ENCODE measurements at places on chromosomes 2 and 18. TPM values are rescaled to one million over a fixed set of nuclear protein-coding genes. Genes with fewer than 3 reads are reported as not detected.

- DNase-seq = peak; percentile 69
These were observed 582 bp upstream of the ZAP70 start for GRCh38 chr2:97712693-97713295.

- peak; percentile 63 for DNase-seq
These were observed 67.4 kb upstream of the HPCAL1 start for GRCh38 chr2:10235099-10235908.

DNA sequence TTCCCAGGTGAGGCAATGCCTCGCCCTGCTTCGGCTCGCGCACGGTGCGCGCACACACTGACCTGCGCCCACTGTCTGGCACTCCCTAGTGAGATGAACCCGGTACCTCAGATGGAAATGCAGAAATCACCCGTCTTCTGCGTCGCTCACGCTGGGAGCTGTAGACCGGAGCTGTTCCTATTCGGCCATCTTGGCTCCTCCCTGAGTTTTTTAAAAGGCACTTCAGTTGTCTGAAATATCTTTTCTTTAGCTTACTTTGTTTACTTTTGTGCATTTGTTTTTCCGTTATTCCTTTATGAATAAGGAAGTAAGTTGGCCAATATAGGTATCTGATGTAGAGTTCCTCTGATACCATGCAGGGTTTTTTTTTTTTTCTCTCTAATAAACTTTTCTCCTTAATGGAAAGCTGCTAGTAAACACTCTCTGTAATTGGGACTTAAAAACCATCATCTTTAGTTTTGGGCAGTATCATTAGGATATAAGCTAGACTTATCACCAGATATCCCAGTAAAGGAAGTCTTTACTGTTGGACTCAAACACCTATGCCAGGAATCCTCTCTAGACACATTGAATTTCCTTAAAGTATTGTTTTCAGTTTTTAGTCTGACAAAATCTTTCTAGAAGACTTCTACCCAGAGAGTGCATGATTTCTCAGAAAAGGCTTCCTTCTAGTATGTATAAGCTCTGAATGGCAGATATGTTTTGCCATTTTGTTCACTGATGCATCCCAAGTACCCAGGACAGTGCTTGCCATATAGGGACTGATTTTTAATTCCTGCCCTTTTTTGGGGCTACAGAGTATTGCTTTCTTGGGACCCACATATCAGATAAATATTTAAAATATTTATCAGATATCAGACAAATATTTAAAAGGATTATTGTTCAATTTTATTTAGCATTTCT is 35.8 kb upstream of the DYSF start:
- no peak for DNase-seq

- DNase-seq = no peak
These were observed 11.5 kb downstream of the LRRTM1 start for GRCh38 chr2:80293039-80293438.

- DNase-seq = no peak
These were observed 69.3 kb downstream of the NCKAP5 start for GRCh38 chr2:133498662-133499585.

DNA sequence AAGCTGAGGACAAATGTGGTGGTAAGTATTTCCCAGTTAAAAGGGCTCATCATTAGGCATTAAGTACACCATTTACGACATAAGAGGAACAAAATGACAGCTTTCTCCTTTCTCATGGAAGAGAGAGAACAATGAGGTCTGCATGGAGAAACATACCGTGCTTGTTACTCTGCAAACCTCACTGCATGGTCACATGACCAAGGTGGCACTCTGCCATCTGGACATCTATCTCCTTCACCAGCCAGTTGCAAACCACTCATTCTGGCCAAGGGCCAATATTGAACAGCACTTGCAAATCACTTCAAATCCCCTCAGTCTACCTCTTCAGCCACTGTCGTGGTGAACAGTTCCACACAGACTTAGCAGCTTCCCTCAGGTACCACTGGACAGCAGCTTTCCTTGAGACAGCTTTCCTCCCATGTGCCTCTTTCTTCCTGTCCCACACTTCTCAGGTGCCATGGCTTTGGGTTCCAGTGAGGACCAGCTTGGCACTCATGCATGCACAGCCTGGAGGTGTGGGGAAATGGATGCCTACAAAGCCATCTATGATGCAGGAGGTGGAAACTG is 29.5 kb upstream of the DPP4 start:
- DNase-seq = no peak

DNA sequence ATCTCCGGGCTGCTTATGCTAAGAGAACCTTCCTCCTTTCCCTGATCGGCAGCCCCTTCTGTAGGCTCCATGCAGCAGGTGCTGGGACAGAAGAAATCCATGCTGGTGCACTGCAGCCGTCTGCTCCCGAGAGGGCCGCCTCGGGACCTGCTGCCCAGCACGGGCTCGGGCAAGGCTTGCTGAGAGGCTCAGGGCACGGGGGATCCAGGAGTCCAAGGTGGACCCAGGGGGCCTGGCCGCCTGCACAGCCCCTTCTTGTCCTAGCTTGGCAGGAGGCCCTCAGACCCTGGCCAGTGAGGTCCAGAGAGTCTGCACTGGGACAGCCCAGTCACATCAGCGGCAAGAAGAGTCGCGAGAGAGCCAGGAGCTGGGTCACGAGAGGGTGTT is 13.3 kb upstream of the DUSP2 start:
- DNase-seq = peak; percentile 79

DNA sequence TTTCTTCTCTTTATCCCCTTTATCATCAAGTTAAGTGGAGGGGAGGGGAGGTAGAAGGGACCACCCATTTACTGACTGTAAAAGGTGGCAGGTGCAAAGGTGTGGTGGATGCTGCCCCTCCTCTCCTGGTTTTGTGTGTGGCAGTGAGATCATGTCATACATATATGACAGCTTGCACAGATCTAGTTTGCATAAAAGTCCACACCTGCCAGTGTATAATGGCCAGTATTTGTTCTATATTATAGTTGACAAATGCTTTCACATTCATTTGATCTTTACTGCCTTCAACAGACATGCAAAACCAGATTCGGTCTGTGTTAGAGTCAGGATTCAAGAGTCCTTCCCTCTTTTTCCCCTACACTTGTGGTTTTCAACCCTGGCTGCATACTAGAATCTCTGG is 55.1 kb downstream of the TGFA start:
- DNase-seq = no peak

DNA sequence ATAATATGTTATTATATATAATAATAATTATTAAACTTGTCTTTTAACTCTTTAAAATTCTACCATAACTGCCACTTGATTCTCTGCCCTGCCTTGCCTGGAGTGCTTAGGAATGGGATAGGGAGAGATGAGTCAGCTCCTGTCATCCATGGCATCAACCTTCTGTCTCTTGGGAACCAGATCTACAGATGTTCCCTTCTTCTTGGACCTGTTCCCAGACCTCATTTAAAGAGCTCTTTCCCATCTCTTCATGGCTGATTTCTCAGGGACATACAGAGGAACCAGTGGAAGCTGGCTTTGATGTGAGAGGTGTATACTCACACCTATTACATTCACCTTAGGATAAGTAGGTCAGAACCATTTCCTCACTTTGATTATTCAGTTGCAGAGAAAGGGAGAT is 155.3 kb upstream of the MYO3B start:
- DNase-seq = no peak

DNA sequence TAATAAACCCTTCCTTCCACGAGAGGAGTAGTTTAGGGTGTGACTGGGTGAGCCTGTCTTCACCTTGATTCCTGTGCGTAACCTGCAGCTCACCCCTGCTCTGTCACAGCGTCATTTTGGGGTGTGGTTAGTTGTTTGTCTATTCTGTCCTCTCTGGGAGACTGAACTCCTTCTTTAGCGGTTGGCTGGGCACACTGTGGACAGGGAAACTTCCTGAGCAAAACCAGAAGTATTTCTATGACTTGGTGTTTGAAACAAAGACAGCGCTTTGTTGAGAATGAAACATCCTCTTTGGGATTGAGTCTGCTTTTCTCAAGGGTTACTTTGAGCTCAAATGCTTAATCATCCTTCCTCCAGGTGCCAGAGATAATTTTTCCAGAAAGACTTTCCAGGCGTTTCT is 270.7 kb downstream of the HRH4 start:
- DNase-seq = no peak

DNA sequence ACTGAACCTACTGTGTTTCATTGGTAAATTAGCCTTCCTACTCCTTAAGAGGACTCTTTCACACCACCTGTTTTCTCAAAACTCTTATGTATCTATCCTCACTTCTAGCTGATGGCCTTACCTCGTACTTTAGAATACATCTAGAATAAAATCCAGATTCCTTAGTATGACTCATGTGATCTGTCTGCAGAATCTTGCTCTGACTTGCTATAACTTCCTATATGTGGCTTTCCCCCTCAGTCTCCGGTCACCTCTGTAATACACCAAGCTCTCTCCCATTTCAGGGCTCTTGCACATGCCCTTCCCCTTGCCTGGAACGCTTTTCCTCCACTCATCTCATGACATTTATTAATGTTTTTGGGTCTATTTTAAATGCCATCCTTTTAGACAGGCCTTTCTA is 95.6 kb upstream of the LHCGR start:
- no peak for DNase-seq

DNA sequence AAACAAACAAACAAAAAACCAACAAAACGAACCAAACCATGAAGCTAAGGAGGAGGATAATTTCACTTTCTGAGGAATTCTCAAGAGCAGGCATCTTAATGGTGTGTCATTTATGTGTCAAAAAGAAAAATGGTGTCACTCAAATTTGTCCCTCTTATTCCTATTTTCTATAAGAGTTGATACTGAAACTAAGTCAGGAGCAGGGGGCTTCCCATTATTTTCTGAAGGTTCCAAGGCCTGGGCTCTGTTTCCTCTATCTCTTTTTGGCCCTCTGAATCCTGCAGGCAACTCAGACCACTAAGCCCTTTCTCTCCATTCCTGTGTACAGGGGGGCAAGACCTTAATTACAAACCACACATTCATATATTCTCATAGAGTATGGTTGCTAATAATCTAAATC is 44.0 kb upstream of the CD28 start:
- no peak for DNase-seq

DNA sequence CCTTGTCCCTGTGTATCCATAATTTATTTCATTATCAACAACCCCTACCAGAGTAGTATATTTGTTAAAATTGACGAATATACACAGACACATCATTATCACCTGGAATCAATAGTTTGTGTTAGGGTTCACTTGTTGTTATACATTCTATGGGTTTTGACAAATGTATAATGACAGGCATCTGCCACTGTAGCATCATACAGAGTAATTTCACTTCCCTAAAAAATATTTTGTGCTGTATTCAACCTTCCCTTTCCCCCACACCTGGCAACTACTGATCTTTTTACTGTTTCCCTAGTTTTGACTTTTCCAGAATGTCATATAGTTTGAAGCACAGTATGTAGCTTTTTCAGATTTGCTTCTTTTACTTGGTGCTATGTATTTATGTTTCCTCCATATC is 132.0 kb downstream of the ZNF804A start:
- DNase-seq = no peak

DNA sequence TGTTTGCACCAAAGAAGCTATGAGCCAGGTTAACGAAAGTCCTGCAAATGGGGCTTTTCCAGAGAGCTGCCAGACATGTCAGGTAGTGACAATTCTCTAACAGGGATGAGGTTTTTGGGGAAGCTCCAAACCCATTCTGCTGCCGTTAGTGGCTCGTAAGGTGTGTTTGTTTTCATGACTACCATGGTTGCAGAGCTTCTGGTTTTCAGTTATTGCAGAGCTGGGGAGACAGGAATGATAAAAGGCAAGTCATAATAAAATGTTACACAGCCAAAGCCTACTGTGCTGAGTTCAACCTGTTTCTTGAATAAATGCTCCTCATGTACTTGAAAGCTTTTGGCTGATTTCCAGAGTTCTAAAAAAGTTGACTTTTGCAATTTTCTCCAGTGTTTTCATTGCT is 209.2 kb upstream of the STK17B start:
- DNase-seq = no peak

DNA sequence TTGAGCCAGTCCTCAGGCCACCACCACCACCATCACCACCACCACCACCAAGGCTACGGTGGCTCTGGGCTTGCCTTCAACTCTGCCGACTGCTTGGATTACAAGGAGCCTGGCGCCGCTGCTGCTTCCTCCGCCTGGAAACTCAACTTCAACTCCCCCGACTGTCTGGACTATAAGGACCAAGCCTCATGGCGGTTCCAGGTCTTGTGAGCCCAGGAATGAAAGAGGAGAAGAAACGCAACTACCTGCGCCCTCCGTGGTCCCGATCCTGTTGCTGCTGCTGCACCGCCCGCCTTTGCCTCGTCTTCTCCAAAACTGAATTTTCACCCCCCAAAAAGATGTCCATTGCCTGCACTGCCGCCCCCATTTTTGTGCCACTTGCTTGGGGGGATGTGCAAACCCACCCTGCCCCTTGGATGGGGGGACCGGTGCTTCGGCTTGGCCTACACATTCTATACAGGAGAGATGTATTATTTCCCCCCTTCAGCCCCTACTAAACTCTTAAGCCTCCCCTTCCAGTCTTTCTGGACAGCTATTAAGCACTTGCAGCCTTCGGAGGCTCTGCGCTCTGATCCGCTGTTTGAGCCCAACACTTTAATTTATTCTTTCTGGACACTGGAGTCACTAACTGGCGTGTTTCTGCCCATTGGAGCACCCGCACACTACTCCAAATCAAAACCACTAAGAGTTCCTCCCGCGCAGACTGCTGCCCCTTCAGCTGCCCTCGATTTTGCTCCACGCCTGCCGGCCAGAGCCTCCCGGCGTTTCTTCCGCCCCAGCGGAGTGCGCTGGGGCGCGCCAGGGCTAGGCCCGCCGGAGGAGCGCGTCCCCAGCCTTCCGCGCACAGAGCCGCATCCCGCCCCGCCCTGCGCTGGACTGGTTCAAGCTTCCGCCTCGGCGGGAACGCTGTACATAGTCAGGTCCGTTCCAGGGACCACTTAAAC is 5.7 kb downstream of the OTX1 start:
- peak; percentile 79 for DNase-seq

DNA sequence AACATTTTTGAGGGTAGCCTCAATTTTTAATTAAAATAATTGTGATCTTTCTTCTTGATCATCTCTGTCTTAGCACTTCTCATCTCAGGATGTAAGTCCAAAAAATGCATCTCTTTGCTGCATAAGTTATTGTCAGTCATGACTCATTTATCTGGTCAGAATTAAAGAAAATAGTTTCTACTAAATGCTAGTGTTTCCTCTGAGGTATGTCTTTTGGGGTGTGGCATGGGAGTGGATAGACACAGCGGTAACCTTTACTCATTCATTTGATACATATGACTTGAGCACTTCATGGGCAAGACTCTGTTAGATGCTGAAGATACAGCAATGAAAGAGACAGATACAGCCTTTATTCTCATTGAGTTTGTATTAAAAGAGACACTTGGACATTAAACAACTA is 284.7 kb downstream of the IRS1 start:
- no peak for DNase-seq

DNA sequence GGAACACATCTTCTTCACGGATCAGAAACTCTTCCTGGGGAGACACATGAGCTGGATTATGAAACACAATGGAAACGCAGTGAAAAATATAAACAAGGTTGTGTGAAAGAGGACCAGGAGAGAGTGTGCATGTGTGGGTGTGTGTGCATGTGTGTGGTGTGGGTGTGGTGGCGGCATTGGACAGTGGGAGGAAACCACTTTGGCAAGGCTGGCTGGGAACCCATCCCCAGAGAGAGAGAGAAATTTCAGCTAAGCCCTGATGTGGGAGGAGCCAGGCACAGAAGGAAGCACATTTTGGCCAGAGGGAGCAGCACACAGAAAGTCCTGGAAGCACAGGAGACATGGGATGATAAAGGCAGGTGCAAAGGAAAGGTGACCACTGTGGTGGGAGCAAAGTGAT is 147.6 kb upstream of the COPS8 start:
- no peak for DNase-seq

FASTKD1 gene
- 16.8 TPM for total RNA-seq

DSG4 gene
- not detected for total RNA-seq

CCDC178 gene
- total RNA-seq = 1.2 TPM

UBE2E3 gene
- total RNA-seq = 39.2 TPM

ZNF396 gene
- 1.7 TPM for total RNA-seq

LRATD1 gene
- 1.9 TPM for total RNA-seq
